ENCODE measurements at places on chromosomes 6 and 20. TPM values are rescaled to one million over a fixed set of nuclear protein-coding genes. Genes with fewer than 3 reads are reported as not detected.

- DNase-seq, result peak; percentile 31
Measured at GRCh38 chr6:170464080-170464479, 89.0 kb downstream of the PSMB1 start.

- no peak for DNase-seq
Measured at GRCh38 chr20:23253524-23253923, 97.1 kb upstream of the NXT1 start.

DNA sequence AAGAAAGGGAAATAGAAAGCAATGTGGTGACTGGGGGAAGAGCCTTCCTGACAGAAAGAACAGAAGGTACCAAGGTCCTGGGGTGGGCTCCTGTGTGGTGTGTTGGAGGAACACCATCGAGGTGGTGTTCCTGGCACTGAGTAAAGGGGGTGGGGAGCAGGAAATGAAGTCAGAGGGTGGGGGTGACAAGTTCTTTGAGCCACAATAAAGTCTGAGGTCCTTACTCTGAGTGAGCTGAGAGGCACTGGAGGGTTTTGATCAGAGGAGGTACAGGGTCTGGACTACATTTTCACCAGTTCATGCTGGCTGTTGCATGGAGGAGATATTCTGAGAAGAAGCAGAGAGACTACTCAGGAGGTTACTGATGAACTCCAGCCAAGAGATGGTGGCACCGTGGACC is 198.2 kb downstream of the GMPR start:
- DNase-seq, result no peak

- peak; percentile 74 for DNase-seq
Measured at GRCh38 chr20:51542571-51543421, at the start of gene NFATC2. TSS of gene NFATC2 (minus strand) at chr20:51542719. CDS start at chr20:51542499, 220 bp downstream.

DNA sequence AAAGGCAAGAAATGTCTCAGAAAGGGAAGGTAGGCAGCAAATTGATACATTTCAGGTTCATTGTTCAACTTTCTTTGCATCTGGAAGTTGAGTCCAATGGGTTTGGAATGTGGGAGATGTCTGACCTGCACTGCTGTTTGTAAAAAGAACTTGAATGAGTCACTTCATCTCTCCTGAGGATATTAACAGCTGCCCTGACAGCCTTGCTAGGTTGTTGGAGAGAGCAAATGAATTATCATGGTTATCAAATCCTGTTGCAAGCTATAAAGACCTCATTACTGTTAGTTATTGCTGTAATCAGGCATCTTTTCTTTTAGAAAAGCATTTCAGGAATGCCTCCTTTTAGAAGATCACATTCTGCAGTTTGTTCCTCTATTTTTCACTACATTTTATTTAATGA is 23.0 kb upstream of the FLRT3 start:
- no peak for DNase-seq

- DNase-seq, result no peak
Measured at GRCh38 chr20:33576432-33577125, 85.5 kb upstream of the C20orf144 start.

DNA sequence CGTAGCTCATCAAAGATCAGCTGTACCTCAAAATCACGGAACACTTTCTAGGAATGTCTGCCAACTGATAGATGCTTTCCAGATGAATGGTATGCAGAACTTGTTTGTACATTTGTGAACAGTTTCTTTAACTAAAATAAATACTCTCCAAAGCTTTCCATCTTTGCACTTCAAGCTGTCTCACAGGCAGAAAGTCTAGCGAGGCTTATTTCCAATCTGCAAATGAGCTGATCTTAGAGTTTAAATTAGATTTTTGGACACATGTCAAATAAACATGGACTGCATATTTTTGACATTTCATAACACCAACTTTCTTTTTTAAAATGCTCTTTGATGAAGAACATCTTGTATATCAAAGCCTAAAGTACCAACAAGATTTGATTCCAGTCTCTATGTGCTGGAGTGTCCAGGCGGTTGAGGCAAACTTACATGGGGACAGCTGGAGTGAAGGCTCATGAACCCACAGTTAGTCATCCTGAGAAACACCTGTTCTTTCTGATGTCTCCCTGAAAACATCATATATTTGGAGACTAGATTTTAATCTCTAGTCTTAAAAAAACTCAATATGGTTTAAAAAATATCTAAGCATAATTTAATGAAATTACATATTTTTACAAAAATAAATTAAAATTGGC is 268.6 kb upstream of the AGPAT4 start:
- no peak for DNase-seq

DNA sequence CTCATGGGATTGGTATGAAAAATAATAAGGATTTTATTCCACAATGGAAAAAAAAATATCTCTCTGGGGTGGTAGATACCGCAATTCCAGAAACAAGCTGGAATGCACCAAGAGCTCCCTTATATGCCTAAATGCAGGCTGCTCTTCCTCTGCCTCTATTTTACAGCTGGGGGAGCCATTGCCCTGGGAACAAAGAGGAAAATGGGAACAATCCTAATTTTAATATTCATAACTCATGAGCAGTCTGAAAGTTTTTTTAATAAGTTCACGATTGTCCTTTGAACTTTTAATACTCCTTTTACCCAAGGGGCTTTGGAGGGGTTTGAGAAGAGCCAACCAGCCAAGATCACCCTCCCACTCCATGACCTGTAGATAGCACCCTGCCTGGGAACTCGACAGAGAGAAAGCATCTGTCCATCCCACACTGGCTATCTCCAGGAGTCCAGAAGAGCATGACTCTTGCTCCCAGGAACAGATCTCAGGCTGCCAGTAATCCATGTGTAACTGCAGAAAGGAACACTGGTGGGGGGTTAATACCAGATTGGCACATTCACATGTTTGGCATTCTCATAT is 74.7 kb downstream of the CD83 start:
- no peak for DNase-seq

GRCh38 chr6:3712827-3713665 is 38.5 kb downstream of the PXDC1 start:
- DNase-seq, result no peak

GRCh38 chr20:29689411-29690225 is 1567.8 kb upstream of the DEFB115 start:
- DNase-seq, result peak; percentile 59

GRCh38 chr6:2449572-2449940 is 204.2 kb upstream of the GMDS start:
- DNase-seq, result no peak

GRCh38 chr20:46331611-46332361 is 23.5 kb upstream of the CDH22 start:
- DNase-seq, result no peak

DNA sequence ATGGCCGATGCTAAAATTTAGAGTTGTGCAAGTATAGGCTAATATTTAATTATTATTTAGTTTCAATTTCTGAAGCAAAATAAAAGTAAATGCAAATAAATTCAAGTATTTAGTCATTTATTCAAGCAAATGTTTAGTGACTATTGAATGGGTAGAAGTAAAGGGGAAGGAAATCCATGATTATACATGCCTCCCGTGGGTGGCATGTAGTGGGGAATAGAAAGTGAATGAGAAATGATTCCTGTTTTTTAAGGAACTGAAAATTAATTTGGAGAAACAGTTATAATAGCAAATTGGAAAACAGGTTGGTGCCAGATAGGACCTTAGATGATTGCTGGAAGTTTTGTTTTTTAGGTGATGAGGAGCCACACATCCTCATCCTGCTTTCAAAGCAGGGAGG is 35.4 kb downstream of the FAM229B start:
- no peak for DNase-seq

- no peak for DNase-seq
Measured at GRCh38 chr6:158758941-158759479, 60.2 kb downstream of the EZR start.

GRCh38 chr6:17679726-17680125 is 27.0 kb downstream of the NUP153 start:
- DNase-seq, result no peak

GRCh38 chr6:35662999-35663398 is 25.7 kb downstream of the FKBP5 start:
- DNase-seq, result no peak

GRCh38 chr20:22492497-22492896 is 91.9 kb downstream of the FOXA2 start:
- no peak for DNase-seq

DNA sequence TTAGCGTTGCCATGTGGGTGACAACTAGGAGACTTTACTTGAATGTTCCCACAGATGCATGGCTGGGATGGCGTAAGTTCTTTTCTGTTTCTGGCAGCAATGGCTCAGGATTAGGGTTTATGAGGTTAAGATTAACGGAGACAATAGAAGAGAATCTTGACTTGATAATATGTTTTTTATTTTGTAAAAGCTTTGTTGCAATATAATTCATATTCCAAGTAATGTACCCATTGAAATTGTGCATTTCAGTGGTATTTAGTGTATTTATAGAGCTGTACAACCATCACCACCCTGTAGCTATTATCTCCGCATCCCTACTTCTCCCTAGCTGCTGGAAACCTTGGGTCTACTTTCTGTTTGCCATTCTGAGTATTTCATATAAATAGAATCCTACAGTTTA is 349.2 kb downstream of the UTRN start:
- DNase-seq, result no peak

DNA sequence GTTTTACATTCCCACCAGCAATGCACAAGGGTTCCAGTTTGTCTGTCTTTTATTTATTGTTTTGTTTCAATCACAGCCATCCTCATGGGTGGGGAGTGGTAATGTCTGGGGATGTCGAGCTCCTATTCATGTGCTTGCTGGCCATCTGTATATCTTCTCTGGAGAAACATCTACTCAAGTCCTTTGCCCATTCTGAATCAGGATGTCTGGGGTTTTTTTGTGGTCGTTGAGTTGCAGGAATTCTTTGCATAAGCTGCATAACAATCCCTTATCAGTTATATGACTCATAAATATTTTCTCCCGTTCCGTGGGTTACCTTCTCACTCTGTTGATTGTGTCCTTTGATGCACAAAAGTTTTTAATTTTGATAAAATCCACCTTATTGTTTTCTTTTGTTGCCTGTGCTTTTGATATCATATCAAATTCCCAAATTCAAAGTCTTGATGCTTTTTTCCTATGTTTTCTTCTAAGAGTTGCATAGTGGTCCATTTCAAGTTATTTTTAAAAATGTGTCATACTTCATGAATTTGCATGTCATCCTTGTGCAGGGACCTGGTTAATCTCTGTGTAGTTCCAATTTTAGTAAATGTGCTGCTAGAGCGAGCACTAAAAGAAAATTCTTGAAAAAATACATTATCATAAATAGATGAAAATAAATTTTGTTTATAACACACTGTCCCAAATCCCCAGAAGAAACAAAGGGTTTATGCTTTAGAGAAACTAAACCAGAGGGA is 54.9 kb upstream of the PDE10A start:
- no peak for DNase-seq

Gene TOX2
- 2.1 TPM for total RNA-seq

Gene PRDM13
- not detected for total RNA-seq

Gene THBS2
- 104 TPM for total RNA-seq

All from sciatic nerve (tissue), 2 donors.